ENCODE measurements at places on chromosomes 13 and 19.

DNA sequence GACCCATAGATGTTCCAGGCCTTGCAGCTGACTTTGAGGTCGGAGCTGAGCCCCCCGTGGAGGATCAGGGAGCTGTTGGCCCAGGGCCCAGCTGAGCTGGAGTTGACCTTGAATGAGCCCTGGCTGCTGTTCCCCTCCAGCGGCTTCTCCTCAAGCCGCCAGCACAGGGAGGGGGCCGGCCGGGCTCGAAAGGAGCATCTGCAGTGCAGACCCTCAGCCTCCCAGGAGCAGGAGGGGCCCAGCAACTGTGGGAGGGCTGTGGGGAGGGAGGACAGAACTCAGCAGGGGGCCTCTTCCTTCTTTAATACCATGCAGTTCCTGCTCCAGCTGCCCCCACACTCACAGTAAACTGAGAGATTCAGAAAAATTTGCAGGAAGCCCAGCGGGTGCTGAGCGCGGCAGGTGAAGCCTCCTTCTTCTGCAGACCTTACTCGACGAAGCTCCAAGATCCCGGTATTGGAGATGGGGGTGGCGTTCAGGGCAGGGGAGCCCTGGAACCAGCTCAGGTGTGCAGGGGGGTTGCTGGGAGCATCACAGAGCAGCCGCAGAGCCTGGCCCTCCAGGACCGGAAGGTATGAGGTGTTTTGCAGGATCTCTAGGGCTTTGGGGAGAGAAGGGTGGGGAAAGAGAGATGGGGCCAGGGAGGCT is 2.6 kb downstream of the SIGLEC5 start:
- DNase-seq = no peak

GRCh38 chr13:80214521-80214991 is 126.4 kb downstream of the SPRY2 start:
- DNase-seq = no peak

DNA sequence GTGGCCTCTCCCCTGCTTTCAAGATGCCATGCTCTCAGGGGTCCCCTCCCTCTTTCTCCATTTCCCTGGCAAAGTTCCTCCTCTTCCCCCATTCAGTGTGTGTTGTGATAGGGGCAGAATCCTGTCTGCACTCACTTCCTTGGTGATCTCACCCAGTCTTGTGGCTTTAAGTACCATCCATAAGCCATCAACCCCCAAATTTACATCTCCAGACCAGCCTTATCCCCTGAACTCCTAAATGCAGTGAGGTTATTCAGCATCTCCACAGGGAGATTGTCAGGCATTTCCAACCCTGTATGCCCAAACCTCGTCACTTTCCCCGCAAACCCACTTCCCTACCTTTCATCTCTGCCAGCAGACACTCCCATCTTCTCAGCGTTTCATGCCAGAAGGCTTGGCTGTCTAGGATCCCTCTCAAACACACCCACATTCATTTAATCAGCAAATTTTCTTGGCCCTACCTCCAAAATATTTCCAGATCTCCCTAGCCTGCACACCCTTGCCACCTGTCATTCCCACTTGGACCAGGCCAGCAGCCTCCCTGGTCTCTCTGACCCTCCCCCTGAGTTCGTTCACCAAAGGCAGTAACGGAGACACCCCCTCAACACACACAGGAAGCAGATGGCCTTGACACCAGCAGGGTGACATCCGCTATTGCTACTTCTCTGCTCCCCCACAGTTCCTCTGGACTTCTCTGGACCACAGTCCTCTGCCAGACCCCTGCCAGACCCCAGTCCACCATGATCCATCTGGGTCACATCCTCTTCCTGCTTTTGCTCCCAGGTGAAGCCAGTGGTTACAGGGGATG is at the start of gene HCST:
Gene HCST (plus strand): TSS at position 676 of the 808 bp plus-strand sequence. CDS start 65 bp downstream, at position 741.
- peak; percentile 67 for DNase-seq

DNA sequence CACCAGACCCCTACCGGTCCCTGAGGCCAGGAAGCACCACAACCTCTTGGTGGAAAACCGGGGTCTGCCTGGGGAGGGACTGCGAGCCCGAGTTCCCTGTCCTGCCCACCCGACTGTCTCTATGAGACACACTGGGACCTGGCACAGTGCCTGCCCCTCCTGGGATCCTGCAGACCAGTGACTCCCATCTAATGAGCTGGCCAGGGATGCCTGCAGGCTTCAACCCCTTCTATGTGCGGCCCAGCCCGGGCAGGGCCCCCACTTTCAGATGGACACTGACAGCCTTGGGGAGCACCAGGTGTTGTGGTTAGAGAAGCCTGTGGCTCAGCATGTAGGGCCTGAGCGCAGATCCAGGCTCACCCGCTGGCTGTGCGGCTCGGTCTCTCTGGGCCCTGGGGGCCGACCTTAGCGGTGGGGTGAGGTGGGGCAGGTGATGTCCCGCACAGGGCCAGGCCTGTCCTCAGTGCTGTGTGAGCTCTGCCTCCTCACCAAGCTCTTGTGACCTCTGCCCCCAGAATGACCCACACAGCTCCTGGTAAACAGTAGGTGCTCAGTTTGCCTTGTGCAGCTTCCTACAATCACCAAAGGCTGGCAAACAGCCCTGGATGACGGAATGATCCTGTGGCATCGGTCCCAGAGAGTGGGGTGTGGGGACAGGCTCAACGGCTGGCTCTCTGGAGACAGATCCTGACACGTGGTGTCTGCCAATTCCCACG is 17.9 kb upstream of the CACTIN start:
- no peak for DNase-seq

DNA sequence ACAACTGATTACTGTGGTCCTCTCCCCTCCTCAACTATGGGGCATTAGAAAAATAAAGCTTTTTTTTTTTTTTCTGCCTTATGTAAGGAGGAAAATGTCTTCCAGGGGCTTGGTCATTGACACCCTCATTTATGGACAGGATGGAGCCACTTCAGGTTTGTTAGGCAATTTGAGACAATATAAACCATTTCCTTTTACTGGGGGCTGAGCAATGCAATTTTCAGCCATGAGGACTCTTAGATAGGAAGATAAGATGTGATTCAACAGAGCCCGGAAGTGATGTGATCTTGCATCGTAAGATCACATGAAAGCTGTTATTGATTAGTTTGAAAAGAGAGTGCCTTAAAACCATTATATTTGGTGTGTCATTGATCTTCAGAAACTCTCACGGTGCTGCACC is 210.8 kb downstream of the OXGR1 start:
- DNase-seq = no peak

DNA sequence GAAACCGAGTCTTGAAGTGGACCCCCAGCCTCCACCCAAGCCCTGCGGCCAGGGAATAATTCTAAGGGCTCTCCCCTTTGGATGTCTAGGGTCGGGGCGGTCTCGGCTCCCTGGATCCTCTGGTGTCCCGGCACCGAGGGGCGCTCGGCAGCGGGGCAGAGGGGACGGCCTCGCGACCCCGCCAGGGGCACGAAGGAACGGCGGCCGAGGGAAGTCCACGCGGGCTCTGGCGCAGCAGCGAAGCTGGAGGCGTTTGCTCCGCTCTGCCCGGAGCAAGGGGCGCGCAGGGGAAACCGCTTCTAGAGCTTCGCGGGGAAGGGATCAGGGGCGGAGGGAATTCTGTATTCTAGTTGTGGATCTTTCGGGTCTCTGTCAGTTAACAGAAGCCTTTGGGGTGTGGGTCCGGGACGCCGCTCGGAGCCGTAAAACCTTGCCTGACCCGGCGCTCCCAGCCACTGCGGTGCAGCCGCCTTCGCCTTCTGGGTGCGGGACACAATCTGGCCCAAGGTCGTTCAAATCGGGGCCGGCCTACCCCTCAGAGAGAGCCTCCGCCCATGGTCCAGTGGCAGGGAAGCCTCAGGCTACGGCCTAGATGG is 118.2 kb downstream of the KCNRG start:
- DNase-seq = no peak

DNA sequence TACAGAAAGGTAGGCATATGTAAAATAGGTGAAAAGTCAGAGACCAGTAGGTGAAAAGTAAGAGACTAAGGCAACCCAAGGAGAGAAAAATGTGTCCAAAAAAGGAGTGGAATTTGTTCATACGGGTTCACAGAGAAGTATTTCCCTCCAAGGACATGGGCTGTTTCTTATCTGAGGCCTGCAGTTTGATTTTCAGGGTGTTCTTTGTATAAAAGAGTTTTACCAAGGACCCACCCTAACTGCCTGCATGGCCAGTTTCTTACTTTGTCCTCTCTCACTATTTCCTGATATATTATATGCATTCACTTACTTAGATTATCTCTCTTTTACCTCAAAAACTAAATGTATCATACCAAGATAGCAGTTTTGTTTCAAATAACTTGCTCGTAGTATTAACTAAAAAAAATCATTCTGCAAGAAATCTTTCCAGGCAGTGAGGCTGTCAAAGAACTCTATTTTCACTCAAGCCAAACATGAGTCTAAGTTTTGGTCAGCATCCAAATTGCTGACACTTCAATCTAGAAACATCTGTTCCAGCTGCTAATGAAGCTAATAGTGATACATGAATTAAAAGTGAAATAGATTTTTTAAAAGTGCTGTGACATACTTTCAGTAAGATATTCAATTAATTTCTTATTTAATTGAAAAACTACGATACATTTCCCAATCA is 141.4 kb upstream of the SGCG start:
- DNase-seq = no peak

GRCh38 chr13:97302611-97303010 is 80.5 kb downstream of the MBNL2 start:
- no peak for DNase-seq

GRCh38 chr19:16125737-16126495 is 14.2 kb downstream of the RAB8A start:
- DNase-seq = no peak

DNA sequence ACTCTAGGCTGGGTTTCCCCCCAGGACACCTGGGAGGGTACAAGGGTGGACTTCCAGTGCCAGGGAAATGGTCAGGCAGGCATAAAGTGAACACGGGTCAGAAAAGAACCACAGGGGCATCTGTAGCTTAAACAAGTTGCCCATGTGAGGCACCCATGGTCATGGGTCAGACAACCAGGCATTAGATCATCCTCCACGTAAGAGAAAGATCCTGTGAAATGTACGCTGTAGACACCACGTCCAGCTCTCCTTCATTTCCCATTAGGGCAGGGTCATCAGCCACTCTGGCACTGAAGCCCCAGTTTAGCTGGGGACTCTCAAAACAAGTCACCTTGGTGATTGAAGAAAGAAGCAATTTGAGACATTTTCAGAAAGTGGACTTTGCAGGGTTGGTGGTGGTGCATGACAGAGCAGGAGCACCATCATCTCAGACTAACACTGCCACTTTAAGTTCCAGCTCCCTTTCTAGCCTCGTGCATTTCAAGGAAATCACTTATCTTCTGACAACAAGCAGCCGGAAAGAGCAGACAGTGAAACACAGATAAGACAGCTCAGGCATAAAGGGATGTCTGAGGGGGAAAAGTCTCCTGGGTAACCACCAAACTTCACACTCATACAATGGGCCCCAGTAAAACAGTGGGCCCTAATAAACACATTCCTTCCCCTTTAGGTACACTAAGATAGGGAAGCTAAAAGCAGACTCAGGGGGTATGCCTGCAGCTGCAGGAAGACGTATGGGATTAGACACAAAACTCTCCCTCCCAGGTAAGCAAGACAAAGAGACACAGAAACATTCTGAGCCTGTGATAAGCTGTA is 16.1 kb upstream of the SIGLEC6 start:
- DNase-seq = peak; percentile 19

DNA sequence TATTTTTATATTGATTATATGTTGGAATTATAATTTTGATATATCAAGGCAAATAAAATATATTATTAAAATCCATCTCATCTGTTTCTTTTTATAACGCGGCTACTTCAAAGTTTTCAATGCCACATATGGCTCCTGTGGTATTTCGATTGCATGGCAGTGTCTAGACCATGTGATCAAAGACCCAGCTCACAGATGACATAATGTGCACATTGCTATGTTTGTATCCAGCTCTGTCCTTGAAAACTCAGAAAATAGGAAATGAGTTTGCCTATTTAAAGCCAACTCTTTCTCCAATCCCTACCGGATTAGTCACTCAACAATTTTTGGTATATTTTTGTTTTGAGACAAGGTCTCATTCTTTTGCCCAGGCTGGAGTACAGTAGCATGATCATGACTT is 26.2 kb downstream of the TMTC4 start:
- no peak for DNase-seq

GRCh38 chr13:113275387-113275786 is 21.7 kb upstream of the LAMP1 start:
- peak; percentile 53 for DNase-seq

All from suppressor macrophage treated with lipopolysaccharide for 1 hour (primary cell).